ENCODE measurements at places on chromosomes 1 and 21. TPM values are rescaled to one million over a fixed set of nuclear protein-coding genes. Genes with fewer than 3 reads are reported as not detected.

The ENSA gene
- total RNA-seq = 207 TPM

The B4GALT2 gene
- 89.4 TPM for total RNA-seq

The RGL1 gene
- total RNA-seq = 23.0 TPM

The C1orf141 gene
- not detected for total RNA-seq

The ZNF648 gene
- not detected for total RNA-seq

The FCGR2B gene
- total RNA-seq = not detected

The RCC2 gene
- total RNA-seq = 30.6 TPM

The RNU1-3 gene
- not detected for total RNA-seq

The ALX3 gene
- total RNA-seq = not detected
